ENCODE measurements at places on chromosomes 4 and X. TPM values are rescaled to one million over a fixed set of nuclear protein-coding genes. Genes with fewer than 3 reads are reported as not detected.

GAGE12J gene
- total RNA-seq = not detected

RHOH gene
- total RNA-seq = 0.18 TPM

ZDHHC15 gene
- total RNA-seq = not detected

SMARCA1 gene
- 61.7 TPM for total RNA-seq

OPN1LW gene
- total RNA-seq = not detected

ADGRL3 gene
- 0.05 TPM for total RNA-seq

BMPR1B gene
- total RNA-seq = 6.3 TPM

GPR143 gene
- 0.15 TPM for total RNA-seq

TSPAN7 gene
- total RNA-seq = 2.6 TPM

DSPP gene
- total RNA-seq = not detected

LDB2 gene
- total RNA-seq = not detected

RBMXL3 gene
- not detected for total RNA-seq

Measured in A549 treated with Hydrocortisone at 1 μM for 4 hours (cell line).